ENCODE measurements at places on chromosomes 1 and 21. TPM values are rescaled to one million over a fixed set of nuclear protein-coding genes. Genes with fewer than 3 reads are reported as not detected.
A peak's percentile ranks its signal among the peaks of the same experiment; 100 is the strongest.

The KDM5B gene
- total RNA-seq, result 65.3 TPM

The EVI5 gene
- 2.2 TPM for total RNA-seq

The RYR2 gene
- 0.18 TPM for total RNA-seq

The FCN3 gene
- total RNA-seq, result 0.26 TPM

The SPRR4 gene
- not detected for total RNA-seq

The EPHB2 gene
- total RNA-seq, result 0.06 TPM

DNA sequence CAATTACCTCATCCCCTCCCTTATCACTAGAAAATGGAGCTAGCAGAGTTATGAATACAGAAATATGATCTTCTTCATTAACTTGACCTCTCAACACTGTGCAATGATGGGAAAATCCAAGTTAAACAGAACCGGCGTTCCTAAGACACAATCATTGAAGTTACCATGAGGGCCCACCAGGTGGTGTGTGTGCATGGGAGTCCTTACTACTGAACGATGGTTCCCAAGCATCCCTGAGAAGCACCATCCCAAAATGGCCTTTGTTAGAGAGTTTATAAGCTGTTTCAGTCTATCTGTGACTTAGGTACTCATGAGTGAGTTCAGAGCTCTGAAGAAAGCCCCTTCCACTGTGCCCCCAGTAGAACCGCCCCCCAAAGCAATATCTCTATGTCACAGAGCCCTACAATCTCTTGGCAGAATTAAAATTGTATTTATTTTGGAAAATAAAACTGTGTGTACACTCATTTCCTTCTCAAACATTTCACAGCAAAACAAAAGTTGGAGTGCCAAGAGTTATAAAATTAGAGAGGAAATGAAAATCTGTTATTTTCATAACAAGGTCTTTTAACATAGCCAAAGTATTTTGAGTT, 56.8 kb downstream of the PLD5 start:
- DNase-seq, result no peak
- H3K36me3 ChIP-seq, result no peaks in the 10 kb centered on the region
- no peak overlapping the region for H3K4me3 ChIP-seq
- no peaks in the 10 kb centered on the region for H3K4me1 ChIP-seq
- H3K27ac ChIP-seq, result no peak overlapping the region

DNA sequence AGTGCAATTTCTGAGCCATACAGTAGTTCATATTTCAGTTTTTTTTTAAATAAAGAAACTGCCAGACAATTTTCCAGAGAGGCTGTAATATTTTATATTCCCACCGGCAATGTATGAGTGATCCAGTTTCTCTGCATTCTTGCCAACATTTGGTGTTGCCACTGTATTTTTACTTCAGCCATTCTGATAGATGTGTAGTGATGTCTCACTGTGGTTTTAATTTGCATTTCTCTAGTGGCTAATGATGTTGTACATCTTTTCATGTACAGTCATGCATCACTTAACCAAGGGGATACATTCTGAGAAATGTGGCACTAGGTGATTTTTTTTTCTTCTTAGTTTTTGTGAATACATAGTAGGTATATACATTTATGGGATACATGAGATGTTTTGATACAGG, 99.6 kb downstream of the CENPF start:
- no peaks in the 10 kb centered on the region for H3K36me3 ChIP-seq
- DNase-seq, result no peak
- no peak overlapping the region for H3K4me3 ChIP-seq

- DNase-seq, result no peak
- H3K27me3 ChIP-seq, result no peaks in the 10 kb centered on the region
- no peaks in the 10 kb centered on the region for H3K36me3 ChIP-seq
- H3K27ac ChIP-seq, result no peak overlapping the region
Measured at GRCh38 chr1:58976294-58976693, 192.4 kb upstream of the JUN start.

DNA sequence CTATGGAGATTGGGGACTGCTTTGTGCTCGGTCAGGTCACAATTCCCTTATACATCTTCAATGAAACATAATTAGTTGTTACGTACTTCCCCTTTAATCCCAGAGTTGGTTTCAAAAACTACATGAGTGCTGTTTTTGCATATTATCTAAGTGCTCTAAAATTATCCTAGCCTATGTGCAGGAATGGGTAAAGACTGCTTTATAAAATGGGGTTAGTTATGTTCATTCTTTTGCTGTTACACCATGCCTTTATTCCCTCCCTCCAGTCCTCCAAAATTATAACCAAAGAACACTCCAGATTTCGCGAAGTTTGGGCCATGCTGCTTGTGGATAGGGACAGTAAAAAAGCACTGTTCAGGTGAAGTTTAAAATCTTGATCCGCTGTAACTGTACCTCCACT, 173.9 kb upstream of the SNX7 start:
- no peak for DNase-seq
- H3K27ac ChIP-seq, result no peak overlapping the region
- no peaks in the 10 kb centered on the region for H3K27me3 ChIP-seq
- H3K36me3 ChIP-seq, result no peaks in the 10 kb centered on the region

DNA sequence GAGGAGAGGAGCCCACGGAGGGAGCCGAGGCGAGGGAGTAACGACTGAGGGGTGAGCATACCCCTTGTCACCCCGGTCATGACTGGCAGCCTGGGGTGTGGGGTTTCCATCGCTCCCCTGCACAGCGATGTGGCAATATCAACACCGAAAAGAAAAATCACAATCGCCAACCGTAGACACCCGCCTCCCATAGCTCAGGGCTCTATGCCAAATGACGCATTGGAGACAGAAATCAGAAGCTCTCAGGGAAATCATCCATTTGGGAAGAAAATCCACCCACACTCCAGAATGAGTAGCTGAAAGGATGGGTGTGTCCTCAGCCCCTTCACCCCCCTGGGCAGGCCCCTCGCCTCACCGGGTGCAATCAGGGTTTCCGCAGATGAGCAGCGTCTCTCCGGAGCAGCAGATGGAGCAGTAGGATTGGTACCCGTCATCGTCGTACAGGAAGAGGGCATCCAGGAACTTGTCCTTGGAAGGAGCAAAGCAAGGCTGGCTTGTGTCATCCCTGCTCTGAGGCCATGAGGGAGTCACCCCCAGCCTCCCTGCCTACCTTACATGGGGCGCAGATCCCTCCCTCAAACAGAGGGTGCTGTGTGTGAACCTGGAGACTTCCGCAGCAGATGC, 2.5 kb downstream of the DNMT3L start:
- no peak overlapping the region for H3K4me3 ChIP-seq
- no peak for DNase-seq
- no peaks in the 10 kb centered on the region for H3K4me1 ChIP-seq

GRCh38 chr1:55618199-55618598, 403.0 kb upstream of the USP24 start:
- no peak for DNase-seq
- no peaks in the 10 kb centered on the region for H3K36me3 ChIP-seq
- no peaks in the 10 kb centered on the region for H3K27me3 ChIP-seq
- H3K27ac ChIP-seq, result no peak overlapping the region
- H3K4me3 ChIP-seq, result no peak overlapping the region

DNA sequence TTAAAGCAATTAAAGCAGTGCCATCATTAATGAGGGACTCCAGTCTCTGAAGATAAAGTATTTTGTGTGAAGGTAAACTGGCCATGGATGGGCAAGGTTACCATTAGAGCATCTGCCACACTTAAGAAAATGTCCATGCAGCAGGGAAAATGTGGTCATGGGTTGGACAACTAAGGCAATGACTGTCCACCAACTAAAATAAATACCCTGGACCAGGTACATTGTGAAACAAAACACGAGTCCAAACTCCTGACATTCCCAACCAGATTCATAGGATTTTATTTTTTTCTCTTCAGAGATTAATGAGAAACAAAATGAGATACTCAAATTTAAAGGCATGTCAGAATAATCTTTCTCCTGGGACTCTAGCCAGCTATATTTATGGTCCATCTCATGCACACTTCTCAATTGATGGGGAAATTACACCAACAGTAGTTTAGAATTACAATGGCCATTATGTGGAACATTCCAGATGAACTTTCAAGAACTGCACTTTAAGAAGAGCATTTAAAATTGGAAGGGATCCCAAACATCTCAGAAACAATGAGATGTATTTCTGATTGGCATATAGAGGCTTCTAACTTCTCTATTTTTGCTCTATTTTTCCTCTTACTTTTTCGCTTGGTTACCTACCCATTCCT, 8.1 kb downstream of the GBP7 start:
- H3K36me3 ChIP-seq, result no peaks in the 10 kb centered on the region
- no peak overlapping the region for H3K27ac ChIP-seq
- DNase-seq, result no peak
- H3K27me3 ChIP-seq, result no peaks in the 10 kb centered on the region

DNA sequence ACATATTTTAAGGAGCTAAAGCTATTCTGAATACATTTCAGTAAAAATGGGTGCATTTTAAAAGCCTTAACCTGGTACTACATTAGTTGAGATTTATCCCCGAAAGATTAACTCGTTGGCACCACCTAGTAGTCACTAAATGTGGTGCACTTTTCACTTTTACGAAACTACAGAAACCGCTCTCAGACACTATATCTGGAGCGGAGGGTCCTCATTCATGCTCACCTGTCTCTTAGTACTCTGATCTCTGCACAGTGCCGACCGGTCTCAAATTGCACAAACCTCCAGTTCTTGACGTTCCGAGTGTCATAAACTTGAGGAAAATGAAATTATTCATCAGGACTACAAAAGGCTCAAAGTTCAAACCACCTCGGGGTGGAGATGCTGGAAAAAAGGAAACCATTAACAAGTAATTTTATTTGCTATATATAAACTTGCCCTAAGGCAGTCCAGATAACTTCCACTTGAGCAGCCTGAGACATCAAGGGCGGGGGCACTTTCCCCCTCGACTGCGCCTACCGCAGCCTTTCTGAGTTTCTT, 722 bp downstream of the LZIC start:
- DNase-seq, result no peak
- H3K27ac ChIP-seq, result peak overlapping the region; percentile 80
- H3K36me3 ChIP-seq, result no peaks in the 10 kb centered on the region
- peak overlapping the region; percentile 62 for H3K4me3 ChIP-seq
- H3K4me1 ChIP-seq, result peaks cover 6% of the 10 kb centered on the region

DNA sequence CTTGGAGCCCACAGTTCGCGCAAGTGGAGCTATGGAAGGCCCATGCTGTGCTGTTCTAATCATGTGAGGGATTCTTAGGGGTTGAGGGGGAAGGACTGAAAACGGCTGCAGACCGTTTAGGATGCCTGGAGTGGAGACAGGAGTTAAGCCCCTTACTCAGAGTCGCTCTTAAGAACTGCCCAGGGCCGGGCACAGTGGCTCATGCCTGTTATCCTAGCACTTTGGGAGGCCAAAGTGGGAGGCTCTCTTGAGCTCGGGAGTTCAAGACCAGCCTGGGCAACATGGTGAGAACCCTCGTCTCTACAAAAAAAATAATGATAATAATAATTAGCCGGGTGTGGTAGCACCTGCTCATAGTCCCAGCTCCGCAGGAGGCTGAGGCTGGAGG, 1.1 kb downstream of the ZNF672 start:
- peaks cover 34% of the 10 kb centered on the region for H3K4me1 ChIP-seq
- H3K27ac ChIP-seq, result peak overlapping the region; percentile 97
- no peak for DNase-seq
- peak overlapping the region; percentile 87 for H3K4me3 ChIP-seq
- H3K36me3 ChIP-seq, result no peaks in the 10 kb centered on the region

- H3K4me1 ChIP-seq, result peaks cover 13% of the 10 kb centered on the region
- no peak for DNase-seq
- peaks cover 3% of the 10 kb centered on the region for H3K36me3 ChIP-seq
Measured at GRCh38 chr1:151982300-151983005, 11.2 kb downstream of the S100A10 start.

DNA sequence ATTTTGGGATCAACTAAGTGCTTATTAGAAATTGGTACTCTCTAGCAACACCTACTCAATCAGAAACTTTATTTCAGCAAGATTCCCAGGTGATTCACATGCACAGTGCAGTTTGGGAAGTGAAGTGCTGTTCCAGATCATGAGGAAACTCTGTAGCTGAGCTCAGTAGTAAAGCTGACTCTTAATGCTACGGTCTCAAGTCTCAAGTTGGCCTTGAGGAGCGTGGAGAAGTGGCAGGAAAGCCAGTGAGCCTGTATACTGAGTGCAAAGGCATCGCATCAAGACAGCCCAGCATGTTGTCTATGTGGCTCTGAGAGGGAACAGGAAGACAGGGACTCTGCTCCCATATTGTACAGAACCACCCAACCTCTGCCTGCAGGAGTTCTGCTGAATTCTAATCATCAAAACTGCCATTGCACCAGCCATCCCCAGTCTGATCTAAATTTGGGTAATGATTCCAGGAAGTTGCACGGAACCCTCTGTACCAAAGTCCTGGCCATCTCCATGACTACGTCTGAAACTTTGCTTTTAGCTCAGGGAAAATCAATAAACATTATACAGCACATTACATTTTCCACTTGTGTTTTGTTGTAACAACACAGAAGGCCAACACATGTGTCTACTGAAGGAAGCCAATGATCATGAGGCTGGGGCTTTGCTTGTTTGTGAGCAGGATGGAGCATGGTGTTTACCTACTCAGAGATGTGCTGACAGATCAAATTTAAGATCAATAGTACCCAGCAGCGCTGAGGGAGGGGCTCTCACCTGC, 105.1 kb upstream of the TLR5 start:
- H3K27ac ChIP-seq, result peak overlapping the region; percentile 72
- peaks cover 17% of the 10 kb centered on the region for H3K4me1 ChIP-seq
- H3K36me3 ChIP-seq, result no peaks in the 10 kb centered on the region
- H3K27me3 ChIP-seq, result peaks cover 7% of the 10 kb centered on the region
- DNase-seq, result no peak

GRCh38 chr1:46187106-46187869, 10.9 kb downstream of the POMGNT1 start:
- H3K36me3 ChIP-seq, result peaks cover 33% of the 10 kb centered on the region
- H3K27me3 ChIP-seq, result no peaks in the 10 kb centered on the region
- DNase-seq, result no peak
- no peak overlapping the region for H3K4me3 ChIP-seq

GRCh38 chr1:40704817-40705733, 13.6 kb downstream of the NFYC start:
- no peak for DNase-seq
- no peaks in the 10 kb centered on the region for H3K27me3 ChIP-seq

DNA sequence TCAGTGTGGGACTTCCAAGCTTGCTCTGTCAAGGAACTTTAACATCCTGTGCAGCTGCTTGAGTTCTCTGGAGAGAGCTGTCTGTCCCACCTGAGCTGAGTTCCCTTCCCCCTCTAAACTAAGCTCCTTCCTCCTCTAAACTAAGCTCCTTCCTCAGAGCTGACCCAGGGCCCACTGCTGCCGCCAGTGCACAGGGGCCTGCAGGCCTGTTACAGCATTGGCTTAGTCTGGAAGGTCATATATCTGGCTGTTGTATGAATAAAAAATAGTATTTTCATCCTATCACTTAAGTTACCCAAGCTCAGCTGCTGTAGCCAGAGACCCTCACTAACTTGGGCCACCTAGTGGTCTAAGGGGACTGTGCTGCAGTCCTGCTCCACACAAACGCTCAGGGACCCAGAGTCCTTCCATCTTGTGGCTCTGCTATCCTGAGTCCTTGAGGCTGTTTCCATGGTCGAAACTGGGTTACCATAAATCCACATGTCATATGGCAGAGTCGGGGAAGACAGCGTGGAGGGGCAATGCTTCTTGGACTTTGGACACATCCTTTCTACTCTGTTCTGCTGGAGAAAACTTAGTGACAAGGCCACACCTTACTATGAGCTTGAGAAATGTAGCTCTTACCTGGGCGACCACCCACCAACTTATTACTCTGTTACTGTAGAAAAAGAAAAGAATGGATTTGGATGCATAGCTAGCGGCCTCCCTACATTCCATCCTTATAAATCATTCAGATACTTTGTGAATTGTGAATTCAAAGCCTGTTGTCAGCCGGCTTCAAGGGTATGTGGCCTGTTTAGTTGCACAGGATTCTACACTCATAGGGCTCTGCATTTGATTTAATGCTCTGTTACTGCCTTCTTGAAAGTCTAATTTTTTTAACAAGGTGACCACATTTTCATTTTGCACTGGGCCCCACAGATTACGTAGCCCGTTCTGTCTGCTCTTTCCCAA, 71.4 kb upstream of the GCLM start:
- H3K27me3 ChIP-seq, result no peaks in the 10 kb centered on the region
- no peak overlapping the region for H3K27ac ChIP-seq
- no peak for DNase-seq
- no peak overlapping the region for H3K4me3 ChIP-seq
- H3K36me3 ChIP-seq, result no peaks in the 10 kb centered on the region

Measured in T-cell (primary cell).